ENCODE measurements at places on chromosomes 2 and 18.

GRCh38 chr2:105796791-105797190 lies 52.1 kb downstream of the NCK2 start:
- H3K27ac ChIP-seq: no peak overlapping the region
- H3K27me3 ChIP-seq: peaks cover 5% of the 10 kb centered on the region
- peaks cover 68% of the 10 kb centered on the region for H3K4me1 ChIP-seq
- no peak for DNase-seq
- H3K4me3 ChIP-seq: no peak overlapping the region

DNA sequence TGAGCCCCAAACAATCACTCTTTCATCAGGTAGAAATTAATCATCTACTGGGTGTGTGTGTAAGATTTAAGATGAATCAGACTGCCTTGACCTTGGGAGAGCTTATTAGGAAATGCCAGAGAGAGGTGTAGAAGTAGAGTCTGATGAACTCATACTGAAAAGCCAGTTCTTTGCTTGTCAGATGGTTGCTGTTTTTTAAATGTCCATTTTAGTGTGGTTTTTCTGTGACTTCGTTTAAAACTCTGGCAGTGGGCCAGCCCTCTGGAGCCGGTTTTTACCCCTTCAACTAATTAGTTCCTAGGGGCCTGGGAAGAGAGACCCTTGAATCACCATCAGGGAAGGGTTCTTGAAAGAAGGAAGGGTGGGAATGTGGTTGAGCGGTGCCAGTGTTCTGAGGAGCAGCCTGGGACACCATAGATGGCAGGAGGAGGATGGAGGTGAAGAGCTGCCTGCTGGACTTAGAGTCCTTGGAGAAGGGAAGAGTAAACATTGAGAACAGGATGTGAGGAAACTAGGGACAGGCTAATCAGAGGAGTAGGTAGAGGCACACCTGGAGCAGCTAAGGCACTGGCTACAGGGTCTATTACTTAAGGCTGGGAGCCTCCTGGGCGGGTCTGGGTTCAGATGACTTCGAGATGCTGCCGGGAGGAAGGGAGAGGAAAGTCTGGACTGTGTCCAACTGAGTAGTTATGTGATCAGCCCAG lies 66.1 kb downstream of the LRRFIP1 start:
- H3K27ac ChIP-seq: peak overlapping the region; percentile 84
- H3K27me3 ChIP-seq: peaks cover 16% of the 10 kb centered on the region
- peak overlapping the region; percentile 89 for H3K4me3 ChIP-seq
- H3K36me3 ChIP-seq: peaks cover 5% of the 10 kb centered on the region

DNA sequence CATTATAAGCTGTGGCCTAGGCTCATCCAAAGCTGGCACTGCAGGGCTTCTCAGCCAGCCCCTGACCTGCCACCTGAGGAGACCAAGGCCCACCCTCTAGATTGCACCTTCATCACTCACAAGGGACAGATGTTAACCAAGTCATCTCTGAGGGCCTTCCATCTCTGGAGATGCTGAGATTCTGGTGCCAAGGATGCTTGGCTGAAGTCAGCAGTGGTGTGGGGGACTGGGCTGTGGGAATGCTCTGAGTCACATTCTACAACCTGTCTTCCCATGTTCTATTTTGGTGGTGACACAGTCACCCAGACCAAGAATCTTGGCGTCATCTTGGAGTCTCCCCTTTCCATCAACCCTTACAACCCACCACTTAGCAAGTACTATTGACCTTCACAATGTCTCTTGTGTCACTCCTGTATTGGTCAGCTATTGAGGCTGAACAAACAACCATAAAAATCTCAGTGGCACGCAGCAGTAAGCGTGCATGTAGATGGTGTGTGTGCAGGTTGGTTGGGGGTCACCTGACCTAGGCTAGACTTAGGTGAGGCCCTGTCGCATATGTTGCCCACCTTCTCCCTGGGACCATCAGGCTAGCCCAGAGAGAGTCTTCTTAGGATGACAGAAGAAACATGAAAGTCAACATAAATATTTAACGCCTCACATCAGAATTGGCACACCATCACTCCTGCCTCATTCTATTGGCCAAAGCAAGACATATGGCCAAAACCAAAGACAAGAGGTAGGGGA lies 135.0 kb downstream of the SMAD7 start:
- no peak overlapping the region for H3K27ac ChIP-seq
- H3K4me3 ChIP-seq: no peak overlapping the region
- no peak for DNase-seq
- peaks cover 23% of the 10 kb centered on the region for H3K36me3 ChIP-seq
- peaks cover 6% of the 10 kb centered on the region for H3K27me3 ChIP-seq

DNA sequence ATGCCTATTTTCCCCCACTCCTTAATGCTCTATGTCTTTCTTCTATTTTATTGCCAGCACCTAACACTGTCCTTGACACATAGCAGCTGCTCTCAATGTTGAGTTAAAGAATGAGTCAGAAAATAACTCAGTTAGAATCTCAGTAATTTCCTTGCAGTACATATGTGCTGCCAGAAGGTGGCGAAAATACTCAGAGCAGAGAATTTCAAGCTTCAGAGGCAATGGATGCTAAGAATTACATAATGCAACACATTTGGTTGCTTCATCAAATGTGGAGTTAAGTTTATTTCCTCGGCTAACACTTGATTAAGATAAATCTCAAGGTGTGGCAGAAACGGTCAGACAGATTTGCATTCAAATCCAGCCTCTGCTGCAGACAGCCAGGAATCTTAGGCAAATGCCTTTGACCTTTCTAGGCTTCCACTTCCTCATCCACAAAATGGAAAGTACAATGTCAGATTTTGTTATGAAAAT lies 105.6 kb downstream of the VSNL1 start:
- peak; percentile 61 for DNase-seq
- peaks cover 11% of the 10 kb centered on the region for H3K27me3 ChIP-seq
- H3K36me3 ChIP-seq: peaks cover 17% of the 10 kb centered on the region
- no peak overlapping the region for H3K4me3 ChIP-seq
- H3K4me1 ChIP-seq: peaks cover 3% of the 10 kb centered on the region
- H3K27ac ChIP-seq: no peak overlapping the region

DNA sequence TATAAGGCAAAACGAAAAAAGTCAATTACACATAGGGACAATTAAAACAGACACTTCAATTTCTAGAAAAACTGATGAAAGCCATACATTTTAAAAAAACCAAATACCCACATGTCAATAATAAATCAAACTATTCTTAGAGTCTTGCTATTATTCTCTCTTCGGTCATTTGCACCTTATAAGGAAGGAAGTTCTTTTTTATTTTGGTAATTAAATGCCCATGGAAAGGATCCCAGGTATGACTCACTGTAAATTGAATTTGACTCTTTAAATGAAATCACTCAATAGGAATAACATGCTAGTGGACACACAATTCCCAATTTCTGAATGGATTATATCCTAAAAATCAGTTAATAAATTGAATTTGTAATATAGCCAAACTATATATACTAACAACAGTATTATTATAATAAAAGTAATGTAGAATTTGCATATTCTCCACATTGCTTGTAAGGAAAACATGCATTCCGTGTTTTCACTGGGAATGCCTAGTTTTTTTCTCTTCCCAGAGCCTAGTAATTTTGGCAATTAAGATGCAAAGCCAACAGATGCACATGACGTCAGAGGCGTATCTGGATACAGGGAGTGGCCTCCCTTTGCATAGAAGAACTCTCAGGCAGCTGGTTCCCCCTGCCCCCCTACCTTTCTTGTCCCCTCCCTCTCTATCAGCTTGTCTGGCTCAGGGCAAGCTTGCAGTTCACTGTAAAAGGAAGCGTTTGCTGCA lies 153.5 kb upstream of the PGAP1 start:
- H3K36me3 ChIP-seq: no peaks in the 10 kb centered on the region
- H3K27me3 ChIP-seq: peaks cover 6% of the 10 kb centered on the region
- no peak overlapping the region for H3K27ac ChIP-seq
- no peak overlapping the region for H3K4me3 ChIP-seq
- no peaks in the 10 kb centered on the region for H3K4me1 ChIP-seq

Measured in endothelial cell (in vitro differentiated cells).